MCF 10A (cell line): ENCODE measurements at places on chromosomes 6 and 20.
A peak's percentile ranks its signal among the peaks of the same experiment; 100 is the strongest.

DNA sequence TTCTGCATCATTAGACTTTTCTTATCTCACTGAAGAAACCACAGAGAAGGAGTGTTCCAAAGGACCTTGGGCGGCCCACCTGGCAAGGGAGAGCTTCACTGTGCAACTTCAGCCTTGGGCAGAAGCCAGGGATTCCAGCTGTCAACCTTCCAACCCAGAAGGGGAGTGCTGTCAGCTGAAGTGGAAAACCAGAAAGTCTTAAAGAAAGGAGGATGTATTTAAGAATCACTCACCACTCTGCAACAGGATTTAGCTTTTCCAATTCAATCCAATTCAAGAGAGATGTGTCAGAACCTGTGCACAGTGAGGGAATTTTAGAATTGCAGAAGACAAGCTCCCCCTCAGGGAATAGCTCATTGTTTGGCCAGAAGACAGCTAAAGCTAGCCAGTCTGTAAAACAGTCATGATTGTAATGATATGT is 553.7 kb downstream of the CD83 start:
- peak; percentile 28 for DNase-seq

GRCh38 chr20:50789968-50790650 is 4.8 kb upstream of the BCAS4 start:
- DNase-seq, result no peak

GRCh38 chr6:27864906-27865849 is 47.0 kb downstream of the OR2B2 start:
- DNase-seq, result peak; percentile 96

DNA sequence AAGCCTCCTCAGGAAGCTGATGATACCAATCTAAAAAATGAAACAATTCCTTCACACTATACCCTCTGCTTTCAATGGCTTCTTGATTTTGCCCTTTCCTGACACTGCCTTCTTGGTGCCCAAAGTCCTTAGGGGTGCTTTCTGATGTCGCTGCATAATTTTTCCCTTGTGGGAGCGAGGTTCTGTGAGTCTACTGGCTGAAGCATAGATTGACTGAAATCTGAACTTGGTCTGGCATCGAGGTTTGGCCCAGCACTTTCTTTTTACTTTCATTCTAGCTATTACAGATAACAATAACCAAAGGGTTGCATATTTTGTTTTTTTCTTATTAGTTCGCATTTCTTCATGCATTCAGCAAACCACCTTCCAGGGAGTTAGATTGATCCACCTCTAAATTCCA is 65.8 kb downstream of the E2F3 start:
- DNase-seq, result no peak

DNA sequence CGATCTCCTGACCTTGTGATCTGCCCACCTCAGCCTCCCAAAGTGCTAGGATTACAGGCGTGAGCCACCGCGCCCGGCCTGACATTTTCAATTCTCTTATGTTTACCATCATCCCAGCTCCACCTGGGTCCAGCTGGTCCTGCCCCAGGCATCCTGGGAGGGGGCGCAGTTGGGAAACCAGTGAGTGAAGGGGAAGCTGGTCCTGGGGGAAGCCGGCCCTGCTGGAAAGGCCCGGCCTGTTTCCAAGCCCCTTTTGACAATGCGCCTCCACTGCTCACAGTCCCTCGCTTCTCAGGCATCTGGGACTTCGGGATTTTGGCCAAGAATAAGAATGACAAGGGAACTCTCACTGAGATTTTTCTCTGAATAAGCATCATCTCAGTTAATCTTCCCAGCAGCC is 14.2 kb downstream of the SLC13A3 start:
- DNase-seq, result no peak

DNA sequence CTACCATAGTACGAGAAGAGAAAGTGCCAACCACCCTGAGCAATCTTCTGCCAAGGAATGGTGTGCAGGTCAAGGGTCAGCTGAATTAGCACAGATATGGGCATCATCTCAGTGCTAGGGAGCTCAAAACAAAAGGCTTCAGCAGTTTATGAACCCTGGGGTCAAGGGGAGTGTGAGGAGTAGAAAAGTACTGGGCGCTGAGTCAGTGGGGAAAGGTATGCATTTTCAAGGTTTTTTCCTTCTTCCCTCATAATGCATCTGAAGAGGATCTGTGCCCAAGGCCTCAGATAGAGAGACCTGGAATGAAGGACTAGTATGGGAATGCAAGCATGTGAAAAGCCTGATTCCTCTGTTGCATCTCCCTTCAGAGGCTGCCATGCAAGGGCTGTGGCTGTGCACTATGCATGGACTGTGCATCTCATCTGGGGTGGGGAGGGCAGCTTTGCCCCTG is 81.7 kb downstream of the PERP start:
- no peak for DNase-seq

GRCh38 chr20:5104479-5104878 is 15.3 kb downstream of the PCNA start:
- no peak for DNase-seq

DNA sequence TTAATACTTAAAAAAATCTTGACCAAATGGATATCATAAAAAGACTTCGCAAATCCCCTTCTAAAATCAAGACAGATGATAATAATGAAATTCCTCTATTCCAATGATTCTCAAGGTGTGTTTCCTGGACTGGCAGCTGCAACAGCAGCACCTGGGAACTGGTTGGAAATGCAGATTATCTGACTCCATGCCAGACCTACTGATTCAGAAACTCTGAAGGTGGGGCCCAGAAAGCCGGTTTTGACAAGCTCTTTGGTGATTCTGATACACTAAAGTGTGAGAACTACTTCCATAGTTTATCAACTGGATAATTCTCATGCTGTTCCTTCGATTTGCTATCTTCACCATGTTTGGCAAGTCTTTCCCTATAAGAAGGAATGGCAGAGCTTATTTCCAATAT is 252.1 kb downstream of the COL12A1 start:
- no peak for DNase-seq

GRCh38 chr20:48025051-48025515 is 239.8 kb upstream of the SULF2 start:
- peak; percentile 84 for DNase-seq

- no peak for DNase-seq
Observed at GRCh38 chr6:56521454-56521853, 121.2 kb downstream of the DST start.

- no peak for DNase-seq
Observed at GRCh38 chr6:111556004-111556403, 49.7 kb downstream of the TRAF3IP2 start.

GRCh38 chr20:50737352-50737751 is 6.0 kb downstream of the PARD6B start:
- DNase-seq, result no peak

DNA sequence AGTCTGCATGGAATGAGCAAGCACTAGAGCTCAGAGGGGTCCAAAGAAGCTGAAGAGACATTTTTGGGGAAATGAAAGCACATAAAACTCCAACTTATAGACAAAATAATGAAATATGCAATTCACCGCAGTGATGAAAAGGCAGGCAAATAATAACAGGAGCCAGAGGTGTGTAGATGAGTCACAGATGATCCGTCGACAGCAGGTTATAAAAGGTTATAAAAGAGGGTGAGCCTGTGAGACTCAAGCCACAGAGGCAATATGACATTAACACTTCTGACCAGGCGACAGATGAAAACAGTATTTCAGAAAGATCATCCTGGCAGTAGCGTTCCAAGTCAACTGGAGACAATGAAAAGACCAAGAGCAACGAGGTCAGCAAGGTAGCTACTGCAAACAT is 35.8 kb upstream of the ANKRD60 start:
- no peak for DNase-seq

- DNase-seq, result no peak
Observed at GRCh38 chr6:122408702-122409458, 9.4 kb downstream of the HSF2 start.

- no peak for DNase-seq
Observed at GRCh38 chr20:57161478-57162361, 104.7 kb downstream of the BMP7 start.

- no peak for DNase-seq
Observed at GRCh38 chr6:46530896-46531295, 39.6 kb upstream of the RCAN2 start.

- no peak for DNase-seq
Observed at GRCh38 chr20:59448851-59449444, 148.5 kb downstream of the EDN3 start.

DNA sequence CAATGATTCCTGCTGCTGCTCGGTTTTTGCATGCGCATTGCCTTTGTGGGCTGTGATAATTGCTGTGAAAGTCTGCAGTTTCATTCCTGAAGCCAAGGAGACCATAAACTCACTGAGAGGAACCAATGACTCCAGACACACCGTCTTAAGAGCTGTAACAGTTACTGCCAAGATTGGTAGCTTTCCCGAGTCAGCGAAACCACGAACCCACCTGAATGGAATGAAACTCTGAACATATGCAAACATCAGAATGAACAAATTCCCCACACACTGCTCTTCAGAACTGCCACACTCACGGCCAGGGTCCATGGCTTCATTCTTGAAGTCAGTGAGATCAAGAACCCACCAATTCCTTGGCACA is 37.7 kb downstream of the TRIM27 start:
- no peak for DNase-seq

GRCh38 chr6:13307508-13307995 is 20.8 kb downstream of the TBC1D7 start:
- peak; percentile 90 for DNase-seq

DNA sequence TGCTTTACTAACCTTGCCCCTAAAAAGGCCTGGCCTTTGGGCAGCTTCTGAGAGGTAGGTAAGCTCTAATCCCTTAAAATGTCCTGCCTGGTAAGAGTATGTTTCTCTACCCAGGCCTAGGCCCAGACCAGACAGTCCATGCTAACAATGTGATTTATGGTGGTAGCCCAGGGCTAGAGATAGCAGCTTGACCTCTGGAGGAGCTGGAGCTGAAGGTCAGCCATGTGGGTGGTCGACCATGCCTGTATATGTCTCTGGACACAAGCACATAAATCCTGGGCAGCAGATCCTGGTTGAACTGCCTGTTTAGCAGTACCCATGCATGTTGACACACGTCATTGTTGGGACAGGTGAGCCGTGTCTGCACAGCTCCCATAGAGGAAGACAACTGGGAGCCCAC is 62.1 kb upstream of the PHACTR1 start:
- no peak for DNase-seq

DNA sequence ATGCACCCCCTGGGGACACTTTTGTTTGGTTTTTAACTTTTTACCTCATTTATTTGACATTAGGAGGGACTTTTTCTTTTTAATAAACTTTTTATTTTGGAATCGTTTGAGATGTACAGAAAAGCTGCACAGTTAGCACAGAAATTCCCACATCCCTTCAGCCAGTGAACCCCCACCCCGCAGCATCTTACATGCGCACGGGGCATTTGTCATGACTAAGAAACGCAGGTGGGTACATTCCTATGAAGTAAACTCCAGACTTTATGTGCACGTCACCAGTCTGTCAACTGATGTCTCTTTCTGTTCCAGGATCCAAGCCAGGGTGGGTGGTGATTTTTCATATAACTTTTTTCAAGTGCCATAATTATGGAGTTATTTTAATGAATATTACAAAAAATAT is 4.9 kb upstream of the ZNF831 start:
- no peak for DNase-seq

DNA sequence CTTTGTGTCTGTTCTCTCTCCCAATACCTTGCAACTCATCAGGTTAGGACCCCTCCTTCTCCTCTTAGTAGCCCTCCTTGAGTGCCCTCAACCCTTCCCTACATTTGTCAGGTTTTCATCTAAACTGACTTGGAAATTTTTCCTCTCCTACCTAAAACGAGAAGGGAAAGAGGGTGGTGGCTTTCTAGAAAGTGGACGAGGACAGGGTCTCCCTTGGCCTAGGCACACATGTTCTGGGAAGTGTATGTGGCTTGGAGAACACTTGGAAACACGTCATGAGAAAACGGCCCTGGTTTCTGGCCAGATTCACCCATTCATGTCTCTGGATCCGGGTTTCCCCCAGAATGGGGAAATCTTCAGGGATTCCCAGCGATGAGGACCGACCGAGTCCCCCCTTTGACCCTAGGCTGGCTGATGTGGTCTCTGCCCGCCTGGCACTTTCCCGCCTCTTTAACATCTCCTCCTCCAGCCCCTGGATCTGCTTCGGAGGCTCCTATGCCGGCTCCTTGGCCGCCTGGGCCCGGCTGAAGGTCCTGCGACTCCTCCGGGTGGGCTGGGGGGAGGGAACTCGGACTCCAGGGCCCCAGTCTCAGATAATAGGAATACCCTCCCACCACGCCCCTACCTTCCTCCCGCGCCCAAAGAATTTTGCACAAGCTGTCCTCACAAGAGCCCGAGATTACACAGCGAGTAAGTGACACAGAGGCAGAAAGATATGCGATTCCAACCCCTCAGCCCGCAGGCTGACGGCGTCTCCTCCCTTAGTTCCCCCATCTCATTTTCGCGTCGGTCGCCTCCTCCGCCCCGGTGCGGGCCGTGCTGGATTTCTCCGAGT is 3.0 kb downstream of the PRSS16 start:
- DNase-seq, result no peak

- no peak for DNase-seq
Observed at GRCh38 chr20:12229891-12230290, 312.2 kb downstream of the BTBD3 start.

DNA sequence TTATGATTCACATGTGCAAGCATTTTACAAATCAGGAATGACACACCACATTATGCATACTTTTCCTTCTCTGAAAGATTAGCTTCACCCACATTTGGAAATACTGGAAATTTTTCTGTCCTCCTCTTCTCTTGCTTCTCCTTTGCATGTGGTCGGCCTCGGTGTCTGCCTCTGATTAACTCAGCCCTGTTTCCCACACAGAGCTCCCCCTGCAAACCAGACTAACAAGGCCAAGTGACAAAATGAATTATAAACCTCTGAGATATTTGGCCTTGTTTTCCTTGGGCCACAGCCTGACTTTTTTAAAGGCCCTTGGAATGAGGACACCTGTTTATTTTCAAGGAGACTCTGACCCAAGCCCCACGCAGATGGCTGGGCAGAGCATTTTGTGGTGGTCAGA is 9.0 kb upstream of the CCN6 start:
- peak; percentile 18 for DNase-seq

- DNase-seq, result no peak
Observed at GRCh38 chr6:158764926-158765325, 54.2 kb downstream of the EZR start.

GRCh38 chr6:106882138-106882537 is 92.4 kb downstream of the CD24 start:
- no peak for DNase-seq

GRCh38 chr6:117548797-117549301 is 53.5 kb downstream of the GOPC start:
- peak; percentile 35 for DNase-seq

DNA sequence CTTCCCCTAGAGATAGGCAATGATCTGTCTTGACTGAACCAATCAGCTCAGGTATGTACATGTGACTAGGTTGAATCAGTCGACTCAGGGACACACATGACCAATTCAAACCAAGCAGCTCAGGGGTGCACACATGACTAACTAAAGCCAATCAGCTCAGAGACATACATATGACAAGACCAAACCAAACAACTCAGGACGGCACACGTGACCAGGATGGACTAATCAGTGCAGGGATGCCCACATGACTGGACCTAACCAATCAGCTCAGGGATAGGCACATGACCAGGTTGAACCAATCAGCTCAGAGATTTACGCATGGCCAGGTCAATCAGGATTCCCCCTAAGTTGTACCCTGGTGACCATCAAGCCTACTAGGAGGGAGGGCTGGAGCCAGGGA is 310.3 kb downstream of the CDH26 start:
- no peak for DNase-seq
